ENCODE measurements at places on chromosomes 12 and 14. TPM values are rescaled to one million over a fixed set of nuclear protein-coding genes. Genes with fewer than 3 reads are reported as not detected.

DNA sequence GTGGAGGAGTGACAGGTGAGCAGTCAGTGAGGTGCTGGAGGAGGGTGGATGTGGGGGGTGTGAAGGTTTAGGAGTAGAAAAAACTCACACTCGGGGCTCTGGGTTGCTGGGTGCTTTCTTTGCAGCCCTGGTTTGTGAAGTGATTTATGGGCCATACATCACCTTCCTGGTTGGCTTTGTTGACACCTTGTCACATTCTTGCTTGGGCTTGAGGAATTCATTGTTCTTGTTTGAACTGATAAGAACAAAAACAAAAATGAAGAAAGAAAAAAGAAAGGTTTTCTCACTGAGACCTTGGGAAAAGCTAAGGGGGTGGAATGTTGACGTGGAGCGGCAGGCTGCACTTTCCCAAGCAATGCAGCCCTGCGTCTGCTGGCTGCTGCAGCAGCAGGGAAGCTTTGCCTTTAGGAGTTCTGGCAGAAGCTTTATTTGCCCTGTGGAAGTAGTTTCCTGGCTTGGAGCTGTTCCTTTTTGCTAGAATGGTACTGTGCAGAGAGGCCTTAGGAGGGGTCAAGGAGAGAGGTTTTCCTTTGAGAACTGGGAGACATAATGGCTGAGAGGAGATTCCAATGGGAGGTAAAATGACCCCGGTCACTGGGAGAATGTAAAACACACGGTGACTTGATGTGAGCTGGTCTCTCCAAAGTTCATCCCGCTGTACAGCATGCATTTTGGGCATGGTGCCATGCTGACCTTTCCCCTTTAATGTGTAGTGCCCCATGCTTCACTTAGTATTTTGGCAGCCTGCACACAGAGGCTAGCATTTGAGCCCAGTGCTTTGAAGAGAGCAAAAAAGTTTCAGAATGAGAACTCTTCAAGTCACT, 52.8 kb downstream of the HMGA2 start:
- DNase-seq: peak; percentile 64
- H3K27ac ChIP-seq: peak overlapping the region; percentile 64
- peaks cover 4% of the 10 kb centered on the region for H3K4me1 ChIP-seq
- H3K36me3 ChIP-seq: no peaks in the 10 kb centered on the region
- H3K27me3 ChIP-seq: no peaks in the 10 kb centered on the region

- no peak for DNase-seq
- no peaks in the 10 kb centered on the region for H3K36me3 ChIP-seq
- H3K27ac ChIP-seq: no peak overlapping the region
- H3K27me3 ChIP-seq: no peaks in the 10 kb centered on the region
- no peak overlapping the region for H3K4me3 ChIP-seq
Observed at GRCh38 chr12:113070117-113070906, 13.8 kb downstream of the DTX1 start.

MSRB3 gene
- 58.8 TPM for polyA plus RNA-seq

- DNase-seq: no peak
- H3K4me3 ChIP-seq: no peak overlapping the region
- no peaks in the 10 kb centered on the region for H3K27me3 ChIP-seq
- H3K27ac ChIP-seq: no peak overlapping the region
- H3K36me3 ChIP-seq: no peaks in the 10 kb centered on the region
Observed at GRCh38 chr12:32811686-32812392, 56.1 kb upstream of the YARS2 start.

- no peaks in the 10 kb centered on the region for H3K4me1 ChIP-seq
- no peaks in the 10 kb centered on the region for H3K27me3 ChIP-seq
- H3K27ac ChIP-seq: no peak overlapping the region
Observed at GRCh38 chr14:55688566-55688965, 108.6 kb downstream of the KTN1 start.

DNA sequence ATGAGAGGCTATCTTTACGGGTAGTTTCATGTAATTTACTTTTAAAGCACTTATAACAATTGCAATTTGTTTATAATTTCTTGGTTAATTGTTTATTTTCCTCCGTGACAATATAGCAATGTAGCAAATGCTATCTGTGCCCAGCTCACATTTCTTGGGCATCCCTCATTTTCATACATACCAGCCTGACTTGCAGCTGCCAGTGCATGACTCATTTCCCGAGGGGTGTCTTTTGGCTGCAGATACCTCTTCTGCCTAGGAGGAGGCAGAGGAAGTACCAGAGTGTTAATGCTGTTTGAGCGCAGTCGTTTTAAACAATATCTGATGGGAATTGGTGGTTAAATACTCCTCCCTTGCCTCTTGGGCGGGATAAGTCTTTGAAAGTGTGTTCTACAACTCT, 104.2 kb upstream of the ABCD2 start:
- DNase-seq: no peak
- no peaks in the 10 kb centered on the region for H3K36me3 ChIP-seq
- H3K27ac ChIP-seq: no peak overlapping the region

- no peaks in the 10 kb centered on the region for H3K36me3 ChIP-seq
- H3K27ac ChIP-seq: no peak overlapping the region
- no peak overlapping the region for H3K4me3 ChIP-seq
- peaks cover 5% of the 10 kb centered on the region for H3K4me1 ChIP-seq
Observed at GRCh38 chr12:11731455-11731854, 82.0 kb downstream of the ETV6 start.

GRCh38 chr12:67237231-67237630, 31.9 kb upstream of the CAND1 start:
- no peaks in the 10 kb centered on the region for H3K4me1 ChIP-seq
- H3K4me3 ChIP-seq: no peak overlapping the region
- no peaks in the 10 kb centered on the region for H3K27me3 ChIP-seq
- no peak for DNase-seq

Data from ovary (tissue), 10 donors.